ENCODE measurements at places on chromosomes 16 and 17.

DNA sequence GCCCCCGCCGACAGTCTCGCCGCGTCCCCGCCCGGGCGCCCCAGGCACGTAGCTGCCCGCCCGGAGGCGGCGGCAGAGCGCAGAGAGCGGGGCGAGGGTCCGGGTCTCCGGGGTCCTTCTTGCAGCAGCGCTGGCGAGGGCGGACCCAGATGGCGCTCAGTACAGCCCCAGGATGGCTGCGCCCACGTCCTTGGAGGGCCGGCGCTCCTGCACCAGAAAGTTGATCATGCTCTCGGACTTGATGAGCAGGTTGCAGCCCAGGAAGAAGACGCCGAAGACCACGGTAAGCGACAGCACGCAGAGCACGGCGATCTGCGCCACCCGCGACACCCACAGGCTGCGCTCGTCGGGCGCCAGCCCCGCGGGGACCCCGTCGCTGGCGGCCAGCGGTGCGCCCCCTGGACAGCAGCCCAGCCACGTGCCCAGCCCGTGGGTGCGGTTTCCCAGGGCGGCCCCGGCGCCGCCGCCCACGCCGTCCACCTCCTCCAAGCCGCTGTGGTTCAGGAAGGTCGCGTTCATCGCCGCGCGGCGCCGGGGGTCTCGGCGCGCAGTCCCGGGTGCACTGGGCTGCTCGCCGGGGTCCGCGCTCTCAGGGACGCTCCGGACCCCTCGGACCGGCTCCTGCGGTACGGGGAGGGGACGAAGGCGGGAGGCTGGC is 435 bp downstream of the RPRML start:
- DNase-seq: no peak

- DNase-seq: no peak
These were observed 178.7 kb downstream of the GRIN2A start for GRCh38 chr16:10003486-10003885.

GRCh38 chr16:27237219-27238015 is 31.2 kb downstream of the NSMCE1 start:
- DNase-seq: no peak

DNA sequence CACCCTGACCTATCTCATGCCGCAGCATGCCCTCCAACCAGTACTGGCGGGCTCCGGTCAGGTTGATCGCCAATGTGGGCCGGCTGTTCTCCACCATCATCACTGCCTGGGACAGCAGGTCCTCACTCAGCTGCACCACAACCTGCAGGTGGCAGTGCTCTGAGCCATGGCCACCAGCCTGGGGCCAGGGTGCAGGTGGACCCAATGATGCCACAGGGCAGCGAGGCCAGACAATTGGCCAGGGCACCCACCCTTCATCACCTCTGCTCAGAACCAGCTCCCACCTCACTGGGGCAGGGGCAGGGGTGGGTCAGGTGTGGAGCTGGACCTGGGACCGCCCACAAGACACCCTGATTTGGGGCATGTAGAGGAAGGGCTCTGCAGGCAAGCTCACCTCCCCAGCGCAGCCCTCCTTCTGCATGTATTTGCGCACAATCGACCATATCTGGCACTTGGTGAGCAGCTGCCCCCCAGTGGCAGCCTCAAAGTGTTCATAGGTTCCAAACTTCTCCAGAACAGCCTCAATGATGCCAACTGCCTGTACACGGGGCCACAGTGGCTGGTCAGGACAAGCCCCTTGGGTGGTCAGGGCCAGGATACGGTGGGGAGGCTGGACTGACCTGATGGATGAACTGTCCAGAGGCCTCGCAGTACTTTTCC is 4.2 kb downstream of the MATCAP1 start:
- no peak for DNase-seq

GRCh38 chr16:3573146-3573815 is 3.9 kb downstream of the NLRC3 start:
- no peak for DNase-seq

DNA sequence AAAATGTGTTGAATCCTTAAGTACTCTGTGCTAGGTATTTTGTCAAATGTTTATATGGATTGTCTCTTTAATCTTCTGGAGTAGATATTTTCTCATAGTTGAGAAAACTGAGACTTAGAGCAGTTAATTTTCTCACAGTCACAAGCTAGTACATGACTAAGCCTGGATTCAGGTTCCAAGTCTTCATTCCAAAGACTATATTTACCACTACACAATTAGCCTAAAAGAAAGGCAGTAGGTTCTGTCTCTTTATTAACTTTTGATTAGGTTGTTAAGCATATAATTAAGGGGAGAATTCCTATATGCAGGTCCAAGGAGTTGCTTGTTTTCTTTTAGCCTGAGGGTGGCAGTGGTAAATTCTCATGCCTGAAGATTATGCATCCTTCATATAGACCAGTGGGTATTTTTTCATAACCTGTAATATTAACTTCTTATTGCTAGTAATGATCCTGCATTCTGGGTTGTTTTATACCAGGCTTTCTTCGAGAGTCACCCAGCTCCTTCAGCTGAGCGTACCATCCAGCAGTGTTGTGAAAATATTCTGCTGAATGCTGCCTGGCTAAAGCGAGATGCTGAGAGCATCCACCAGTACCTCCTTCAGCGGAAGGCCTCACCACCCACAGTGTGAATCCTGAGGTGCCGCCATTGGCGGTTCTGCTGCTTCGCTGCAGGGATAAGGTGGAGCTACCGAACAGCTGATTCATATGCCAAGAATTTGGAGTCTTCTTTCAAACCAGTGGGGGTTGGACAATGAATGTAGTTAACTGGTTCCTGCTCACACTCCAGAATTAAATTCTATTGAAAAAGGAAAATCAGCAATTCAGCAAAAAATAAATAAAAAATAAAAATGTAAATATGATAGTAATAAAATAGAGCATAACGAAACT is 28.2 kb upstream of the KPNB1 start:
- no peak for DNase-seq

DNA sequence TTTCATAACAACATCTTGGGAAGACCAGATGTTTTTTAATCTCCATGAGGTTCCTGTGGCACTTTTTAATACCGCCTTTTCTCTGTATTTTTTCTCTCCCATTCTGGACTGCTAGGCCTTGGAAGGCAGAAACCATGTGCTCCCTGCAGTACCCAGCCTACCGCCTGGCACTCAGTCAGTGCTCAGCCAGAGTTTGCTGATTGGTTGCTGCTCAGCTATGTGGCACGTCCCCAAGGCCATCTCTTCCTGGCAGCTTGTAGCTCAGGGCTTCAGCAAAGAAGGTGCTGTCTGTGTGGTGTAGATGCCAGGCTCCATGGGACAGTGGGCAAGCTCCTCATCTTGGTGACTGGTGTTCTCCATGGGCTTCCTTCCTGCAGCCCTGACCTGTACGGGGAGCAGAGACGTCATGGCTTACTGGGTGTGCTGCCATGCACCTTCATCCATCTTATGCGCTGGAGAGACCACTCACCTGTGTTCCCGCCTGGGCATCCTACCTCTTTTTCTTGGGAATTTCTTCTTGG is 86.7 kb downstream of the CLEC16A start:
- no peak for DNase-seq

DNA sequence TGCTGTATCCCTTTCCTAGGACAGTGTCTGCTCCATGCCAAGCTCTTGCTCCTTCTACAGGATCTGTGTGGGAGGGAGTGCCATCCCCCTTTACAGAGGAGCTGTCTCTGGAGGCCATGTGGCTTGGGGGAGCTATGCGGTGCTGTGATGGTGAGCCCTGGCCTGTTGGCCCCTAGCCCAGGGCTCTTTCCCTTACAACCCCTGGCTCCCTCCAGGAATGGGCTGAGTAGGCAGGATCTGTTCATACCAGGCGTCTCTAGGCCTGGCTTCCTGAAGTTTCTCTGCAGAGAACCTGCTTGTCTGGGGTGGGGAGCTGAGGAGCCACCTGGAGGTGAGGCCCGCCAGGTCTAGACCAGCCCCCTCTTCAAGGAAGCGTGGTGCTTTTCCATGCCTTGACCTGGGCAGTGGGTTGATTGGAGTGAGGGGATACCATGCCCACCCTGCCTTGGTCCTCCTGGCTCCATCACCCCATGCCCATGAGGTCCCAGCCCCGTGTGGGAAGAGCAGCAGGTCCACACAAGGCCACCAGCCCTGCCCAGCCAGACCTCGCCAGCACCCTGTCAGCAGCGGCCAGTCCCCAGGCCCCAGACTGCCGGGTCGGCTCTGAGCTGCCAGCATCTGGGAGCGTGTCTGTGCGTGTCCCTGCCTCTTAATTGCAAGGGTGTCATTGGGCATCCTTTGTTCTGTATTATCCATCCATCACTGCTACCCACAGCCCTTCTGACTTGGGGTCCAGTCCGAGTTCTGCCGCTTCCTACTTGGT is 14.7 kb downstream of the LLGL2 start:
- DNase-seq: no peak

DNA sequence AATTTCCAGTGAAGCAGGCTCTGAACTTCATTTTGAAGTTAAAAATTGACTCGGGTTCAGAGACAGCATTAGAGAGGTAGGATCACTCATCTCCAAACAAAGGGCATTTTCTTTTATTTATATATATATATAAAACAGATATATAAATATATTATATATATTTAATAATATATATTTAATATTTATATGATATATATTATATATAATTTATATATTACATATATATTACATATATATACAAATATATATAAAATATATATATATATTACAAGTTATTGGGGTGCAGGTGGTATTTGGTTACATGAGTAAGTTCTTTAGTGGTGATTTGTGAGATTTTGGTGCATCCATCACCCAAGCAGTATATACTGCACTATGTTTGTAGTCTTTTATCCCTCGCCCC is 320.8 kb downstream of the MAP2K6 start:
- DNase-seq: no peak

- DNase-seq: no peak
These were observed 15.5 kb downstream of the ADGRG1 start for GRCh38 chr16:57643910-57644309.

- DNase-seq: no peak
These were observed 384.3 kb downstream of the RBFOX1 start for GRCh38 chr16:7716660-7717550.

DNA sequence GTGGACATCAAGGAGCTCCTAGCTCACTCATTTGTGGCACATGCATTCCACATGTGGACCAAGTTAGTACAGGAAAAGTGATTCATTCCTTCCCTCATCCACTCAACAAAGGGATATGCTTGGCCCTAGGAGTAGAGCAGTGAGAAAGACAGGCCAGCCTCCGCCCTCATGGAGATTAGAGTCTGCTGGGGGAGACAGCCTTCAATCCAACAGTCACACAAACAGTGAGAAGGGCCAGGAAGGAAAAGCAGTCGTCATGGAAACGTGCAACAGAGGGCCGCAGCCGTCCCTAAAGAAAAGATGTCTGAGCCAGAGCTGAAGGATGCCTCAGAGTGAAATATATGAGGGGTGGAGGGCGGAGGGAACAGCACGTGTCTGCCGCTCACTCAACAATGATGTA is 109.9 kb downstream of the VPS53 start:
- DNase-seq: no peak

- DNase-seq: no peak
These were observed 83.6 kb downstream of the C16orf78 start for GRCh38 chr16:49457196-49457595.

- no peak for DNase-seq
These were observed 15.6 kb downstream of the MOSMO start for GRCh38 chr16:22023505-22023904.

- no peak for DNase-seq
These were observed 267.2 kb upstream of the FOXF1 start for GRCh38 chr16:86243123-86243473.

- DNase-seq: no peak
These were observed 5.3 kb upstream of the CHST5 start for GRCh38 chr16:75541236-75541635.

GRCh38 chr17:46894476-46895151 is 28.3 kb upstream of the GOSR2 start:
- no peak for DNase-seq

- no peak for DNase-seq
These were observed 3.2 kb upstream of the HAP1 start for GRCh38 chr17:41737680-41738023.

- no peak for DNase-seq
These were observed 10.6 kb downstream of the FBXO39 start for GRCh38 chr17:6786618-6787017.

GRCh38 chr17:19487024-19487600 is 46.5 kb upstream of the SLC47A1 start:
- DNase-seq: no peak

GRCh38 chr17:74803388-74803930 is 27.3 kb upstream of the NAT9 start:
- no peak for DNase-seq

GRCh38 chr17:79495665-79496064 is 115.2 kb downstream of the RBFOX3 start:
- no peak for DNase-seq

GRCh38 chr17:57114085-57114673 is 29.1 kb downstream of the AKAP1 start:
- DNase-seq: no peak

GRCh38 chr17:8255499-8255898 is 6.4 kb downstream of the PFAS start:
- DNase-seq: no peak

GRCh38 chr17:43354371-43354770 is 44.4 kb upstream of the ARL4D start:
- no peak for DNase-seq

DNA sequence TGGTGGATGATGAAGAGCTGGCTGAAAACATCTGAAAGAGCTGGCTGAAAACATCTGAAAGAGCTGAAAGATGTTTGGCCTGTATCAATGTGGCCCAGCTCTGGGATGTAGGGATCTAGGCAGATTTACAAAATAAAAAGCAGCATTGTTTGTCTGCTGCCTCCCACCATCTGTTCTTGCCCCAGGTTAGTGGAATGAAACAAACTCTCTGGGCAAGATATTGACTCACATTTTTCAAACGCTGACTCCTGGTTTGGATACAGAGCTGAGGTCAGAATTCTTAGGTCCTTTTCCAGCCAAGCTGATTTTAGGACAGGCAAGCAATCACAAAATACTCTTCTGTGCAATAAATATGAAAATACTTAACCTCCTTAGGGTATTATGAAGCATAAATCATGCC is 139.0 kb downstream of the STX8 start:
- no peak for DNase-seq

DNA sequence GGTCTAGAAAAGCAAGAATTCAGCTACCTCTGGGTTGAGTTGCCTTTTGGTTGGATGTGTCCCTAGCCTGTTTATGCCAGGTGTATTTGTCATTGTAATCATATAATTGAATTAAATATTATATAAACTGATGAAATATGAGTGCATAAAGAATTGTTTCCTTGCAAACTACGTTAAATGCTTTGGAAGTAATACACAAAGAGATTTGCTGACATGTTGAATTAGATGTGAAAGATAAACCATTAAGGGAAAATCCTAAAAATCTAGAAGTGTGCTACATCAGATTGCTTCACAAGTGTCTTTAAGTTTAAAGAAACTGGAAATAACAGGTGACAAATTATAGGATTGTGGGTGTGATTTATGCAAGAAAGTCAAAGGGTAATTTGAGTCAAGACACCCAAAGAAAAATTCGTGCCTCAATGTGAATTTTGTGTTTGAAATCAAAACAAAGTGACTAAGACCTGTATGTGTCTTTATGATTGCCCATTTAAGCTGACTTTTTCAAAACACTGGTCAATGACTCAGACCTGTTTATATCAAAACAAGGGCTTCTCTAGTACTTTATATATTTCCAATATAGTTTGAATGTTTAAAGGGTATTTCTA is 5.1 kb upstream of the PYY start:
- no peak for DNase-seq

- no peak for DNase-seq
These were observed 30.3 kb upstream of the RPH3AL start for GRCh38 chr17:382644-383533.

- DNase-seq: no peak
These were observed 43.6 kb downstream of the IKZF3 start for GRCh38 chr17:39820541-39820940.
